ENCODE measurements at places on chromosomes 11 and 22. TPM values are rescaled to one million over a fixed set of nuclear protein-coding genes. Genes with fewer than 3 reads are reported as not detected.

Gene SMC1B
- not detected for total RNA-seq

Gene TLCD5
- 4.2 TPM for total RNA-seq

Gene LDHAL6A
- total RNA-seq: not detected

Gene EMID1
- 1.3 TPM for total RNA-seq

Gene KRTAP5-10
- not detected for total RNA-seq

DNA sequence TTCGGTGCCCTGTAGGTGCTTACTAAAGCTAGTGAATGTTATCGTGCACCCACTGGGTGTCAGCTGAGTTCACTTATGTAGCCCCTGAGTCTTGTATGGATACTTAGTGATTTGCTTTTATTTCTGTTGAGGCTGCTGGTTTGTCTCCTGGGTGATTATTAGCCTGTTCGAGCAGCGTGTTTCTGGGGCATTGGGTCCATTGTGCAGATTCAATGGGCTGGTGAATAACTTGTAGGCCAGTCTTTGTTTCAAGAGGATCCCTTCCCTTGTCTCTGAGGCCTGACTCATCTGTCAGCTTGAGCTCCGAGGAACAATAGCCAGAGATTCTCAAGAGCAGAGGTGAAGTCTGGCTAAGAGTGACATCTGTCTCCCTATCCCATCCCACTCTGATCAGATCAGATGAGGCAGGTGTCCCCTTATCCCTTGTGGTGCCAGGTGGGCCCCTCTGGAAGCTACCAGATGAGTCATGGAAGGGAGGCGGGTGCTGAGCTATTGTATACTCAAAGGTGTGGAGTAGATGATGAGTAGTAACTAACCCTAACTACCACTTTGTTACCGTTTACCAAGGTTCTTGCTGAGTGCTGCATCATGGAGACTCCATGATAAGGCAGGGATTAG is 3.7 kb downstream of the MIAT start:
- H3K36me3 ChIP-seq: no peaks in the 10 kb centered on the region
- H3K27ac ChIP-seq: no peak overlapping the region
- peaks cover 10% of the 10 kb centered on the region for H3K4me1 ChIP-seq
- DNase-seq: no peak
- H3K27me3 ChIP-seq: peaks cover 17% of the 10 kb centered on the region

DNA sequence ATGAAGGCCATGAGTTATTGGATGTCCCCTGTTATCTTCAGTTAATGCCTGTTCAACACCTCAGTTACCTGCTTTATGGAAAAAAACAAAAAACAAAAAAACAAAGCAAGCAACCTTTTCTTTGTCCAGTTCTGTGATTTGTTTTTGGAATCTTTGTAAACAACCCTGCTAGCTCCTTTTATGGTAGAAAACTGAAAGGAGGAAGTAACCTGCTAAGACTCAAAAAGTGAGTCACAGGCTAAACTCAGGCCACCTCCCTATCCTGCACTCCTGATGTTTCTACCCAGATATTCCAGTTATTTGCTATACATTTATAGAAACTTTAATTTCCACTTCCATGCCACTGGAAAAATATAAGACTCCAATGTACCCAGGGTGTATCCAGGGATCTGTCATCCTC is 20.6 kb upstream of the TLCD5 start:
- no peaks in the 10 kb centered on the region for H3K27me3 ChIP-seq
- peak; percentile 83 for DNase-seq
- peaks cover 66% of the 10 kb centered on the region for H3K4me1 ChIP-seq
- peak overlapping the region; percentile 37 for H3K27ac ChIP-seq

DNA sequence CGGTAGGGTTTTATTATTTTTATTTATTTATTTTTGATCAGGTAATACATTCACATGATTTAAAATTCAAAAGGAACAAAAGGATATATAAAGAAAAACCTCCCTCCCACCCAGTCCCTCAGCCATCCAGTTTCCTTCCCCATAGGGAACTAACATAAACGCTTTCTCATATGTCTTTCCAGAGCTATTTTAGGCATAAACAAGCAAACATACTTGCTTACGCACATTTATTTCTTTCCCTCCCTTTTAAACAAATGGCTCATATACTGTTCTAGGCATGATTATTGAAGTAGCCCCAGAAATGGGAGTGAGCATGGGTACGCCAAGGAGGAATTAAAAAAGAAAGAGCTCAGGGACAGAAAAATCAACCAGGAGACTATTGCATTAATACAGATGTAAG is 63.7 kb downstream of the LIF start:
- H3K4me1 ChIP-seq: peaks cover 24% of the 10 kb centered on the region
- H3K27me3 ChIP-seq: no peaks in the 10 kb centered on the region
- no peaks in the 10 kb centered on the region for H3K36me3 ChIP-seq
- no peak overlapping the region for H3K27ac ChIP-seq

DNA sequence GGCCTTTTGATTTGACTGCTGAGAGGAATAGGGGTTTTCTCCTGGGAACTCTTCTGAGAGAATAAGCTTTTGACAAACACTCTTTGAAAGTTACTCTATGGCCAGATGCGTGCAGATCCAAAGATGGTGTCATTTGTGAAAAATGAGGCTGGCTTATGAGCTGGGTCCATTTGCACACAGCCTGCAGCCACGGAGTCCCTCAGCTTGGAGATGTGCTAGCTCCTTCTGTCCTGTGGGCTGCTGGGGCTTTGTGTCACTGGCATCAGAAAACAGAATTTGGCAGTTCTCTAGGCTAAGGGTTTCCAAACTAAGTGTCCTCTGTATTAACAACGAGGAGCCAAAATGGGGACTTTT is 702.4 kb downstream of the NTM start:
- H3K27ac ChIP-seq: peak overlapping the region; percentile 83
- no peaks in the 10 kb centered on the region for H3K36me3 ChIP-seq
- DNase-seq: no peak
- no peaks in the 10 kb centered on the region for H3K27me3 ChIP-seq
- no peak overlapping the region for H3K4me3 ChIP-seq

- no peaks in the 10 kb centered on the region for H3K36me3 ChIP-seq
- H3K4me1 ChIP-seq: no peaks in the 10 kb centered on the region
- H3K4me3 ChIP-seq: no peak overlapping the region
- H3K27ac ChIP-seq: no peak overlapping the region
- no peak for DNase-seq
Observed at GRCh38 chr22:42902875-42903510, 45.9 kb upstream of the ARFGAP3 start.

DNA sequence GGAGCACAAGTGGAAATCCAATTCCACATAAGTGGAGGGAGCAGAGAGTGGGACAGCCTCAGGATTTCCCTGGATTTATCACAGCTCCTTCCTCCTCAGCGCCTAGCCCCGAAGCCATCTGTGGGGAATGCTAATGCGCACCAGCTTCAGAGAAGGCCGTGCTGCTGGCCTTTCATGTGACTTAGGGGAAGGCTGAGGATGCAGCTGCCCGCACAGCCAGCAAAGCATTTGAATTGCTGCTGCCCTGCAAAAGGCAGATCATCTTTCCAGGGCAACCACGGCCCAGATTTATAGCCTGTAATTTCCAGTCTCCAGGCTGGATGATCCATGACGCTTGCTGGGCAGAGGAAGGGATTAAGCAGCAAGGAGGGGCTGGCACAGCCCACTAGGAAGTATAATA is 29.9 kb downstream of the SYN3 start:
- no peaks in the 10 kb centered on the region for H3K27me3 ChIP-seq
- no peak for DNase-seq
- H3K36me3 ChIP-seq: no peaks in the 10 kb centered on the region
- H3K4me3 ChIP-seq: no peak overlapping the region

GRCh38 chr11:59196777-59197176 is 15.9 kb downstream of the MPEG1 start:
- no peaks in the 10 kb centered on the region for H3K4me1 ChIP-seq
- H3K4me3 ChIP-seq: no peak overlapping the region
- H3K27me3 ChIP-seq: no peaks in the 10 kb centered on the region
- H3K27ac ChIP-seq: no peak overlapping the region

DNA sequence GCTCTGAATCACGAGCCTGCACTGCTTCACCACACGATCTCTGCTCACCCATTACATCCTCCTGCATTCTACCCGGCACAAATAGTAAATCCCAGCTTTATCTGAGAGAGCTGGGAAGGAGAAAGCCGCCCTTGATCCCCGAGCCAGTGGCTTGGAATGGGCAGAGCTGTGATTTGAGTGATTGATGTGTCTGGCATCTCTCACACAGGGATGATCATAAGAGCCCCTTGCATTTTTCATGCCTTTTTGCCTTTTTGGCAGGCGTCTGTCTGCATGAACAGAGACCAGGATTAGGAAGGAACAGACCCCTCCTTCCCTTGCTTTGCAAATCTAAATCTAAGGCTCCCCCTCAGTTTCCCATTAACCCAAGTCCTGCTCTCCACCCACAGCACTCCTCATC is 945.3 kb downstream of the NTM start:
- H3K36me3 ChIP-seq: no peaks in the 10 kb centered on the region
- no peak overlapping the region for H3K27ac ChIP-seq
- no peaks in the 10 kb centered on the region for H3K27me3 ChIP-seq
- DNase-seq: no peak
- no peak overlapping the region for H3K4me3 ChIP-seq

DNA sequence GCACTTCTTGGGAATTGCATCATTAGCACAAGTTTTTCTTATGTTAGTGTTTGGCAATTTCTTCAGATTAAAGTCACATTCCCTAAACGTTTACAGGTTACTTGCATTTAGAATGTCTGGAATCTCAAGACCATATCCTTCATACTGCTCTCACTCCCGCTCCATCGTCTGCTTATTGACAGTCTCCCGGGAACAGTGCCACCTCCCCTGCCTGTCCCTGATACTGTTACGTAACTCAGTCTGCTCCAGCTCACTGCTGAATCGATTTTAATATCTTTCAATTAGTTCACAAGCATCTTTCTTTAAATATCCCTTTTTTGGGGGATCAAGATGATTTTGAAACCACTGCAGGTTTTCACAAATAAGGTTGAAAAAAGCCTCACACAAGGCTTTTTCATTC is 48.2 kb downstream of the GLYATL2 start:
- H3K4me1 ChIP-seq: no peaks in the 10 kb centered on the region
- no peak for DNase-seq
- no peaks in the 10 kb centered on the region for H3K36me3 ChIP-seq
- no peaks in the 10 kb centered on the region for H3K27me3 ChIP-seq
- no peak overlapping the region for H3K4me3 ChIP-seq

DNA sequence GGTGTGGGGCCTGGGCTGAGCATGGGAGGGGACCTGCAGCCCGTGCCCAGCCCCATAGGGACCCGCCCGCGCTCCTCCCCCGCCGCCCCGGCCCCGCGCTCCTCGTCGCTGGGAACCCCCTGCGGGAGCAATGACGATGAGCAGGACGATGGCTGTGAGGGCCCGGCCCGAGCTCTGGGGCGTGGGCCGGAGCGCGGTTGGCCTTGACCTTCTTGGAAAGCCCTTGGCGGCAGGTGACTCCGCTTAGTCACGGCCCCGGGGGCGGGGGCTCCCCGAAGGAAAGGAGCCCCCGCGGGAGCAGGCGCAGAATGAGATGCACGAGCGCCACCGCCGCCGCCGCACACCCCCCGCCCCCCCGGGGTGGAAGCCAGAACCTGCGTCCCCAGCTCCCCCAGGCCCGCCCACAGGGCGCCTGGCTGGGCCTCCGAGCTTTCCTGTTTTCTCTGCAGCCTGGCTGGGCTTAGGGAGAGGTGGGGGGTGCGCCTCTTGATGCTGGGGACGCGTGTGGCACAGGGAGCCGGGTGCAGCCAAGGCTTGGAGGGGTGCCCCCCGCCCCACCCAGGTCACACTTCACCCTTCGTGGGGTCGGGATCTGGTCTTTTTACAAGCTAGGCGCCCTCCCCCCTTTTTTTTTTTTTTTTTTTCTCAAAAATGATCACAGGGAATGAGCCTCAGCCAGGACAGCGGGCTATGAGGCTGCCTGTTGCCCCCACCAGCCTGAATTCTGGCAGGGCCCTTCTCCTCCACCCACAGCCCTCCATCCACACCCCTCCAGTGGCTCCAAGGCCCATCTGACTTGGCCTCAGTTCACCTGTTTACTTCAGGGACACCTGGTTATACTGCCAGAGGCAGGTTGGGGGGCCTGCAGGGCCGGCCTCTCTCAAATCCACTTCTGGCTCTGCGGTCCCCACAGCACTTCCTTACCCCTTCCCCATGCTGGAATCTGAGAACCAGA is 17.9 kb downstream of the CRELD2 start:
- no peaks in the 10 kb centered on the region for H3K27me3 ChIP-seq
- H3K4me3 ChIP-seq: peak overlapping the region; percentile 53
- H3K36me3 ChIP-seq: no peaks in the 10 kb centered on the region
- H3K4me1 ChIP-seq: peaks cover 14% of the 10 kb centered on the region

DNA sequence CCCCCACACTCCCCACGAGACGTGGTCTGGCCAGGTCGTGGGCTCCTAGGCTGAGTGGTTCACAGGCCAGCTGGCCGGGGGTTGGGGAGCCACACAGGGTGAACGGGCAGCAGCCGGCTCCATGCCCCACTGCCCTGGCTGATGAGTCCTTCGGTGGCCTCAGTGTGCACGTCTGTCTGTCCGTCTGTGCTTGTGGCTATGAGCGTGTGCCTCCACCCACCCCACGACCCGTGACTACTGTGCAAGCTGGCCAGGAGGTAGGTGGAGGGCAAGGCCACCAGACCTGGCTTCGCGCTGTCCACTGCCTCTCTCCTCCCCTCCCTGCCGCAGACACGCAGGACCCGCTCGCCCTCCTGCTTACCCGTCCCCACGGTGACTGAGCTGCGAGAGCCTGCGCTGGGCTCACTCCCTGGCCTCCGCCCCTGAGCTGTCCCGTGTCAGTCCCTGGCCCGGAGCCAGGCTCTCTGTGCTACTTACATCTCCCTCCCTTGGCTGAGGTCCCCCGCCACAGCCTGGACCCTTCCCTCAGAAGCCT is 14.1 kb downstream of the CSDC2 start:
- H3K27me3 ChIP-seq: no peaks in the 10 kb centered on the region
- H3K4me3 ChIP-seq: no peak overlapping the region
- no peak for DNase-seq

- DNase-seq: no peak
- no peaks in the 10 kb centered on the region for H3K27me3 ChIP-seq
- no peaks in the 10 kb centered on the region for H3K4me1 ChIP-seq
- no peak overlapping the region for H3K4me3 ChIP-seq
Observed at GRCh38 chr11:133123366-133123765, 408.9 kb downstream of the OPCML start.

DNA sequence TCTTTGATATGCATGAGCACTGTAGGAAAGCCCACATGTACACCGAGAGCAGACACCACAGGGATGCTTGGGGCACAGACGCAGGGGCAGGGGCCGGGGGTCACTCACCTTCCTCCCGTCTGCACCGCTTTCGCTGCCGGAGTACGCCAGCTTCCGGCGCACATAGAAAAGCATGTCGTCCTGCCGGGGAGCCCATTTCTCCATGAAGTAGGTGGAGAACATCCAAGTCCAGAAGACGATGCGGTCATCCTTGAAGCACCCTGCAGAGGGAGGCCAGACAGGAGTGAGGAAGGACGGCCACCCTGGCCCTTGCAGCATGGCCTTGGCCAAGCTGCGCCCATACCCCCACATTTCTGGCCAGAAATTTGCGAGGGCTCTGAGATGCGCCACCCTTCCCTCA is 28.8 kb downstream of the KIAA0930 start:
- H3K4me3 ChIP-seq: no peak overlapping the region
- DNase-seq: no peak
- H3K27me3 ChIP-seq: no peaks in the 10 kb centered on the region

Data from PC-3 (cell line).